ENCODE measurements at places on chromosomes 13 and 19. TPM values are rescaled to one million over a fixed set of nuclear protein-coding genes. Genes with fewer than 3 reads are reported as not detected.

The WDR18 gene
- total RNA-seq = 58.2 TPM

The TEX101 gene
- total RNA-seq = not detected

The TYROBP gene
- total RNA-seq = not detected

The PRRG2 gene
- 0.22 TPM for total RNA-seq

The RFPL4A gene
- total RNA-seq = not detected

The ZNF221 gene
- 5.3 TPM for total RNA-seq

The PRTN3 gene
- total RNA-seq = not detected

The TMPRSS9 gene
- not detected for total RNA-seq

The OR10H4 gene
- not detected for total RNA-seq

The RNF225 gene
- total RNA-seq = 0.43 TPM

The ZNF536 gene
- total RNA-seq = not detected

The PIP5K1C gene
- total RNA-seq = 27.4 TPM

The IGFL3 gene
- not detected for total RNA-seq

The B3GNT3 gene
- not detected for total RNA-seq

The C2CD4C gene
- total RNA-seq = not detected

The CYP4F11 gene
- not detected for total RNA-seq

The TSHZ3 gene
- total RNA-seq = 22.8 TPM

The SHISA7 gene
- total RNA-seq = not detected

Measured in placental pericyte (primary cell).